ENCODE measurements at places on chromosomes 1 and 21. TPM values are rescaled to one million over a fixed set of nuclear protein-coding genes. Genes with fewer than 3 reads are reported as not detected.
A peak's percentile ranks its signal among the peaks of the same experiment; 100 is the strongest.

DNA sequence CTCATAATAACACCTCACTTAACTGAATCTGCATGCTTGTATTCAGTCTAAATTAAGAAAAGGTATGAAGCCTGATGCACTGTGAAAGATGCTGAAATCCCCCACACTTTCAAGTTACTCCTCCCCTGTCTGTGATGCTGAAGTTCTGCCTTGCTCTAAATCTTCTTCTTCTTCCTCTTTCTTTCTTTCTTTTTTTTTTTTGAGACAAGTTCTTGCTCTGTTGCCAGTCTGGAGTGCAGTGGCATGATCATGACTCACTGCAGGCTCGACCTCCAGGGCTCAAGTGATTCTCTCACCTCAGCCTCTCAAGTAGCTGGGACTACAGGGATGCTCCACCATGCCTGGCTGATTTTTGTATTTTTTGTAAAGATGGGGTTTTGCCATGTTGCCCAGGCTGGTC lies 231.0 kb upstream of the B3GALT2 start:
- H3K27ac ChIP-seq = peak overlapping the region; percentile 58
- no peaks in the 10 kb centered on the region for H3K36me3 ChIP-seq
- H3K27me3 ChIP-seq = no peaks in the 10 kb centered on the region

The ARMH1 gene
- 64.0 TPM for total RNA-seq

DNA sequence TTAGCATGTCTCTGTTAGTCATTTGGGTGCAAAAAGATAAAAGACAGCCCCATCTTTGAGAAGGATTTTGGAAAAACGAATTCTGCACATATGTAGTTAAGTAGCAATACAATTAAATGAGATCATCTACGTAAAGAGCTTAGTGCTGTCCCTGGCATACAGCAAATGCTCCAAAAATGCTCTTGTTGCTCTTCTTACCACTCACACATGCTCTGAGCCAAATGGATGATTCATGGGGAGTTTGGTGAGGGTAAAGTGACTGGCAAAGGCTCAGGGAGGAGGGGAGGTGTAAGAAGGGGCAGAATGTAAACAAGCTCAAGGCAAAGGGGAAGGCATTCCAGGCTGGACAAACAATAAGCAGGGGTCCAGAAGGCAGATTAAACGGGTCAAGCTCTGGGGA lies 191.9 kb downstream of the AK5 start:
- H3K27ac ChIP-seq = no peak overlapping the region
- no peak for DNase-seq
- no peaks in the 10 kb centered on the region for H3K4me1 ChIP-seq

GRCh38 chr1:55447488-55447887 lies 232.3 kb upstream of the USP24 start:
- no peaks in the 10 kb centered on the region for H3K36me3 ChIP-seq
- H3K4me1 ChIP-seq = no peaks in the 10 kb centered on the region
- H3K4me3 ChIP-seq = no peak overlapping the region
- DNase-seq = no peak

DNA sequence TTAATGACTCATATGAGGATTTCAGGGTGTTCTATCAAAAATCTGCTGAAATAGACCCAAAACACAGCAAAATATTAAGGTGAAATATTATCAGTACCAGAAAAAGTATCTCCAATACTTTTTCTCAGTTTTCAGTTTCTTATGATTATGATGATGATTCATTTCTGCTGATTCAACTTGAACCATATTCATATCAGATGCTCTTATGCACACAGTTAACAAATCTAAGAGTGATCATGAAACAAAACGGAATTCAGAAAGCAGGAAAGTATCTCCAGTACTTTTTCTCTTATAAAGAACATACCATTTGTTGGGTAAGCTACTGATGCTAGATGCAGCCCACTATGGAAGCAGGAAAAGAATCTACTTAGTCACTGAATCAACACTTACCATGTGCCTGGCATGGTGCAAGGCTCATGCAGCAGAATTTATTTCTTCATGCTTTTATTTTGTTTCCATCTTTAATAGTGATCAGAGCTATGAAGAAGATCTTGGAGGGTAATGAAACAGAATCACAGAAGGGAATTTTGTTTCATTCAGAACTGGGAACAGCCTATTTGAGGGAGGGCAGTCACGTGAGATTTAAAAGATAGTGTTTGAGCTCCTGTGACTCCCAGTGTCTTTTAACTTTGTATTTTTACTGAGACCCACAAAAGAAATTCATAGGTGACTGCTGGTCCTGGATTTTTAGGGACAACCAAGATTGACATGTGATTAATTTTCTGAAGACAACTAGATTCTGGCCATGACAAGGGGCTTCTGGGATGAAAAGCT lies 480.6 kb downstream of the SETD4 start:
- no peaks in the 10 kb centered on the region for H3K27me3 ChIP-seq
- H3K4me1 ChIP-seq = no peaks in the 10 kb centered on the region
- H3K27ac ChIP-seq = no peak overlapping the region
- no peak overlapping the region for H3K4me3 ChIP-seq

The CASZ1 gene
- 7.5 TPM for total RNA-seq

- no peaks in the 10 kb centered on the region for H3K4me1 ChIP-seq
- no peak for DNase-seq
- H3K27me3 ChIP-seq = no peaks in the 10 kb centered on the region
- H3K27ac ChIP-seq = no peak overlapping the region
Measured at GRCh38 chr1:64223329-64224151, 20.1 kb downstream of the UBE2U start.

GRCh38 chr1:109391157-109391556 lies 6.6 kb downstream of the SORT1 start:
- DNase-seq = no peak
- no peaks in the 10 kb centered on the region for H3K4me1 ChIP-seq
- H3K4me3 ChIP-seq = no peak overlapping the region
- no peaks in the 10 kb centered on the region for H3K36me3 ChIP-seq

GRCh38 chr1:183913567-183913993 lies 108.7 kb downstream of the RGL1 start:
- DNase-seq = no peak
- no peak overlapping the region for H3K27ac ChIP-seq

GRCh38 chr1:229461032-229461668 lies 27.3 kb upstream of the ACTA1 start:
- no peak overlapping the region for H3K4me3 ChIP-seq
- H3K4me1 ChIP-seq = no peaks in the 10 kb centered on the region
- H3K36me3 ChIP-seq = peaks cover 44% of the 10 kb centered on the region
- H3K27me3 ChIP-seq = no peaks in the 10 kb centered on the region
- no peak overlapping the region for H3K27ac ChIP-seq

Measured in CD4-positive, alpha-beta memory T cell (primary cell).